ENCODE measurements at places on chromosomes 3 and 15.
A peak's percentile ranks its signal among the peaks of the same experiment; 100 is the strongest.

- H3K27ac ChIP-seq: peak overlapping the region; percentile 9
- no peaks in the 10 kb centered on the region for H3K27me3 ChIP-seq
- peak; percentile 39 for DNase-seq
- H3K36me3 ChIP-seq: no peaks in the 10 kb centered on the region
- H3K4me3 ChIP-seq: no peak overlapping the region
Observed at GRCh38 chr15:53535886-53536285, 223.6 kb downstream of the WDR72 start.

GRCh38 chr3:96996009-96996408, 181.6 kb downstream of the EPHA6 start:
- no peak overlapping the region for H3K27ac ChIP-seq
- no peak overlapping the region for H3K4me3 ChIP-seq
- H3K4me1 ChIP-seq: no peaks in the 10 kb centered on the region
- DNase-seq: no peak
- no peaks in the 10 kb centered on the region for H3K27me3 ChIP-seq

- H3K27ac ChIP-seq: peak overlapping the region; percentile 81
- H3K36me3 ChIP-seq: no peaks in the 10 kb centered on the region
- H3K27me3 ChIP-seq: no peaks in the 10 kb centered on the region
- no peak overlapping the region for H3K4me3 ChIP-seq
- peak; percentile 73 for DNase-seq
Observed at GRCh38 chr3:111321786-111322185, 220.2 kb upstream of the CD96 start.

DNA sequence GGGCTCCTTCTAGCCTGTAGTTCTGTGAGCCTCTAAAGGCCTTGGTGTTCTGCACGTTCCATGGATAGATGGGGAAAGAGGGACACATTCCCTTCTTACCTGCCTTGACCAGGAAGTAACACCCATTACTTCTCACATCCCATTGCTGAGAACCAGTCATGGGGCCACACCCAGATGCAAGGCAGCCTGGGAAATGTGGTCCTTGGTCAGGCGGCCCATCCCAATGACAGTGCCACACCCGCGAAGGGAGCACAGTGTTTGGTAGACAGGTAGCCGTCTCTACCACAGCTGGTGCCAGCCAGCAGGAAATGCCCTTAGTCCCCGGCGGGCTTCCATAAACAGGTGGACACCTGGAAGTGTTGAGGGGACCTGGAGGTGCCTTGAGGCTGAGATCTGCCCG, 23.2 kb upstream of the LCTL start:
- H3K27ac ChIP-seq: no peak overlapping the region
- DNase-seq: no peak
- no peaks in the 10 kb centered on the region for H3K4me1 ChIP-seq
- H3K36me3 ChIP-seq: no peaks in the 10 kb centered on the region
- no peaks in the 10 kb centered on the region for H3K27me3 ChIP-seq

- peaks cover 9% of the 10 kb centered on the region for H3K27me3 ChIP-seq
- H3K4me3 ChIP-seq: no peak overlapping the region
- H3K27ac ChIP-seq: no peak overlapping the region
- DNase-seq: no peak
Observed at GRCh38 chr3:127475391-127475790, 115.1 kb downstream of the TPRA1 start.

- H3K4me3 ChIP-seq: no peak overlapping the region
- peak overlapping the region; percentile 10 for H3K27ac ChIP-seq
- DNase-seq: no peak
- H3K36me3 ChIP-seq: no peaks in the 10 kb centered on the region
- no peaks in the 10 kb centered on the region for H3K27me3 ChIP-seq
Observed at GRCh38 chr3:140529558-140529957, 148.3 kb upstream of the TRIM42 start.

- H3K27me3 ChIP-seq: no peaks in the 10 kb centered on the region
- no peak overlapping the region for H3K27ac ChIP-seq
- no peaks in the 10 kb centered on the region for H3K36me3 ChIP-seq
- no peak for DNase-seq
Observed at GRCh38 chr3:24018784-24019570, 73.9 kb downstream of the NR1D2 start.

DNA sequence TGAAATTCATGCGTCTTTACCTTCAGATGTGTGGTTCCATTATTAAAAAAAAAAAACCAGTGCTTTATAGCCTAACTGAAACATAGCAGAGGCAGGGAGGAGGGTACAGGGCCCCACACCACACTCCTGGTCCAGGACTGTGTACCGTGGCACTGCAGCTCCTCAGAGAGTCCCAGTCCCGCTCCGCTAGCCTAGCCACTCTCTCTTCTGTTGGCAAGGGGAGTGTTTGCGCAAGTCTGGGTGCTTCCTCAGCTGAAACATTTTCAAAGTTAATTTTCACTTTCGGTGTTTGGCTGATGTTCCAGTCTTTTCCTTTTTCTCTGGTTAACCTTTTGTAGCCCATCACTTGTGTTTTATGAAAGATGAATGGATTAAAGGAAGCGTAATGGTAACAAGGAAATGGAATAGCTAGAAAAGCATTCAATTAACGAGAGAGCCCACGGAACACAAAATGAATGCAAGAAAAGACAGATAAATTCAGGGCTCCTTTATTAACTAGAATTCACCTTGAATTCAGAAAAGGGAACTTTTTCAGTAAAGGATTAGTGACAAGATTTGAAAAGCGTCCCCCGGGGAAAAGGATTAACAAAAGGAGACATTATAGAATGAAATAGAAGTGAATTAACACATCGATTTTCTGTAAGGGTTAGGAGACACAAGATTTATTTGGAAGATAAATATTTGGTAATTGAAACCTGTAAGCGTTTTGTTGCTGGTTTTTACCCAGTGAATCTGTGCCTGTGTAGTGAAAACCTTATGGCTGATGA, 177.0 kb downstream of the CACNA2D3 start:
- H3K36me3 ChIP-seq: no peaks in the 10 kb centered on the region
- no peaks in the 10 kb centered on the region for H3K27me3 ChIP-seq
- no peak for DNase-seq
- H3K27ac ChIP-seq: no peak overlapping the region
- H3K4me3 ChIP-seq: no peak overlapping the region
- no peaks in the 10 kb centered on the region for H3K4me1 ChIP-seq
